ENCODE measurements at places on chromosomes 5 and 9. TPM values are rescaled to one million over a fixed set of nuclear protein-coding genes. Genes with fewer than 3 reads are reported as not detected.

DNA sequence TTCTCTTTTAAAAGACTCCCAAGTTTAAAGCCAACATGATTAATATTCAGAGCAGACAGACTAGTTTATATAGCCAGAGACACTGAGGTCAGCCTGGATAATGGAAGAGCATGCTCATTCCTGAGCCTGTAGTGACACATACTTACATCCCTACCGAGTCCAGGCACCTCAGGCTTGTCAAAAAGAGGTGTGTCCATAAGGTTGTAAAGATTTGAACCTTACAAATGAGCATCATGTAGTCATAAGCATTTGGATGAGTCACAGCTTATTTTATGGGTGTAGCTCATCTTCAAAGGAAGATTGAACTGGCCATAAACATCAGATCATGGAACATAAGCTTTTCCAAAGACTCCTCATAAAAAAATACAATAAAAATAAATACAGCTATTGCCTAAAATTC, 333.5 kb downstream of the EFNA5 start:
- H3K36me3 ChIP-seq, result no peaks in the 10 kb centered on the region
- H3K4me3 ChIP-seq, result no peak overlapping the region
- no peak for DNase-seq

- no peak overlapping the region for H3K27ac ChIP-seq
- DNase-seq, result peak; percentile 76
- H3K4me1 ChIP-seq, result no peaks in the 10 kb centered on the region
- no peaks in the 10 kb centered on the region for H3K27me3 ChIP-seq
Measured at GRCh38 chr9:125126019-125126746, 17.1 kb downstream of the SCAI start.

DNA sequence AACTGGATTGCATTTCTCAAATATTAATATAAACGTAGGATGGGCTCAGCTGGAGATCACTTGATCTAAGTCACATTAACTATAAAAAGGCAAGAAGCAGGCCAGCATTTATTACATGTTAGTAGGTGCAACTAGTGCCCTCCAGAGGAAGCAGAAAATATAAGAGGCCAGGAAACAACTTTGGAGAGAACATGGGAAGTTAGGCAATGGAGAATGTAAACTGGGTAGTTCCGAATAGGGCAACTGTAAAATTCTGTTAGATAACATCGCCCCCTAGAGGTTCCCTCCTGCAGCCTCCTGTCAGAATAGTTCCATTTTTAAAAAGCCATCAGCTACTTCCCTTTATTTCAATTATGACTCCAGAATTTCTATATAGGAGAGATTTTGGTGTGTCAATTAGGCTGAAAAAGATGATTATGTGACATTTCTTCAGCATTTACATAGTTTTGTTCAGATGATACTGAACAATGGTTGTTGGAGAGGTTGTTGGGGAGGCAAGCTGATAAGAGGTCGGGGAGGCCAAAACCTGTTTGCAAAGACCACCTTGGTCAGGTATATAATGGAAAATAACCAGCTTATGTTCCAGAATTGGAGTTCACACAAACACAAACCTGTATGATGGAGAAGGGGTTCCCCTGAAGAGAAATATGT, 22.4 kb downstream of the CCL28 start:
- H3K27ac ChIP-seq, result no peak overlapping the region
- H3K4me1 ChIP-seq, result no peaks in the 10 kb centered on the region
- no peak overlapping the region for H3K4me3 ChIP-seq
- H3K36me3 ChIP-seq, result no peaks in the 10 kb centered on the region
- H3K27me3 ChIP-seq, result no peaks in the 10 kb centered on the region

- no peak overlapping the region for H3K27ac ChIP-seq
- H3K36me3 ChIP-seq, result no peaks in the 10 kb centered on the region
- no peaks in the 10 kb centered on the region for H3K27me3 ChIP-seq
- DNase-seq, result no peak
- H3K4me1 ChIP-seq, result no peaks in the 10 kb centered on the region
Measured at GRCh38 chr5:138978080-138978479, 102.9 kb upstream of the LRRTM2 start.

GRCh38 chr5:111720333-111720890, 36.6 kb downstream of the NREP start:
- no peaks in the 10 kb centered on the region for H3K27me3 ChIP-seq
- no peak overlapping the region for H3K27ac ChIP-seq
- H3K4me3 ChIP-seq, result no peak overlapping the region
- no peak for DNase-seq
- no peaks in the 10 kb centered on the region for H3K4me1 ChIP-seq

DNA sequence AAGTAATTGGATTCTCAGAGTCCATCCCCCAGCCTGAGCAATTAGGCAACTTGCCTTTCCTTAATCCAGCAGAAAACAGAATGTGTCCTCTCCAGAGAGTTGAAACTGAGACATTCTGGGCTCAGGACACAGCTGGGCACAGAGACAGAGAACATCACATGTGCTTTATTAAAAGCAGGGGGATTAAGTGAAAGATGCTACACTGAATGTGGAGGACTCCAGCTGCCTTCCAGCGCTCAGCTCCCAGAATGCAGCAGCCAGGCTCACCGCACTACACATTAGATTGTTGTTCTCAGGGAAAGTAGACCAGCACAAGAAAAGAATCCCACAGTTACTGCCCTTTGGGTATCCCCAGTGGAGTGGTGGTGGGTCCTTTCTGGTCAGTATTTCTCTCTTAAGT, 141.6 kb upstream of the IL12B start:
- H3K4me1 ChIP-seq, result no peaks in the 10 kb centered on the region
- no peak overlapping the region for H3K4me3 ChIP-seq
- DNase-seq, result no peak
- H3K36me3 ChIP-seq, result no peaks in the 10 kb centered on the region
- no peaks in the 10 kb centered on the region for H3K27me3 ChIP-seq

- peaks cover 12% of the 10 kb centered on the region for H3K27me3 ChIP-seq
- H3K4me1 ChIP-seq, result peaks cover 4% of the 10 kb centered on the region
- no peak overlapping the region for H3K27ac ChIP-seq
- no peak for DNase-seq
Measured at GRCh38 chr9:16262477-16263261, 607.8 kb downstream of the BNC2 start.

GRCh38 chr5:143931476-143931875, 119.5 kb downstream of the HMHB1 start:
- H3K27me3 ChIP-seq, result no peaks in the 10 kb centered on the region
- no peak overlapping the region for H3K27ac ChIP-seq
- no peaks in the 10 kb centered on the region for H3K36me3 ChIP-seq
- no peak for DNase-seq
- no peak overlapping the region for H3K4me3 ChIP-seq

DNA sequence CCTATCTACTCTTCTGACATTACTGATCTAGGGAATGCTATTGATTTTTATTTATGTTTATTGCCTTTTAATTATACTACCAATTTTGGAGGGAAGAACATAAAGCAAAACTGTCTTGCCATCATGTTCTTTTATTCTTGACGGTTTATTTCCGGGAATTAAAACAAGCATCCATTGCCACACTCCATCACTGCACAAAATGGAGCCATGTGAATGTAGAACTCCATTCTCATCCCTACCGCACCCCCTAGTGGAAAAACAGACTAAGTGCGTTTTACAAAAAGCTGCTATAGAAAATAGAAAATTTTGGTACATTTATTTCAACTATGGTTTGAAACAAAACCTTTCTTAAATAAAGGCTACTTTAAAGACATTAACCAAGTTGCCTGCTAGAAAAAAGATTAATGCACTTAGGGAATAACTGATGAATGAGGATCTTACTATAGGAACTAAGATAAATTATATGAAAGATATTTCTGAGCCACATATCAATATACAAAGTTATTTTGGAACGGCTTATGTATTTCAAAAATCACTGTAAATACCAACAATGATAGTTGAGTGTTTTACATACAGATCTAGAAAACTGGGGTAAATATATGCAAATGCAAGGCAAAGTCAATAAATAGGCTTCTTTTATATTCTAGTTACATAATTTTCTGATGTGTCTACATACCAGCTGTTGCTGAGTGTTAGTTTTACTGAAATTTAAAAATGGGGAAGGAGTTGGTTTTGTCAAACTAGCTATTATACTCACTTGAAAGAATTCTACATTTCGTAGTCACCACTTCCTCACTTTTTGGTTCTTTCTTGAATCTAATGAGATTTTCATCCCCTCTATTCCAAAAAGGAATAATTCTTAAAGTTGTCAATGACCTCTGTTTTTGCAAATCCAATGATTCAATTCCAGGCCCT, 26.5 kb downstream of the OXCT1 start:
- DNase-seq, result no peak
- no peaks in the 10 kb centered on the region for H3K27me3 ChIP-seq
- no peak overlapping the region for H3K27ac ChIP-seq
- no peak overlapping the region for H3K4me3 ChIP-seq
- no peaks in the 10 kb centered on the region for H3K4me1 ChIP-seq

GRCh38 chr5:140143521-140144258, 18.0 kb downstream of the IGIP start:
- H3K4me1 ChIP-seq, result peaks cover 4% of the 10 kb centered on the region
- no peak overlapping the region for H3K4me3 ChIP-seq
- no peaks in the 10 kb centered on the region for H3K36me3 ChIP-seq
- DNase-seq, result no peak

DNA sequence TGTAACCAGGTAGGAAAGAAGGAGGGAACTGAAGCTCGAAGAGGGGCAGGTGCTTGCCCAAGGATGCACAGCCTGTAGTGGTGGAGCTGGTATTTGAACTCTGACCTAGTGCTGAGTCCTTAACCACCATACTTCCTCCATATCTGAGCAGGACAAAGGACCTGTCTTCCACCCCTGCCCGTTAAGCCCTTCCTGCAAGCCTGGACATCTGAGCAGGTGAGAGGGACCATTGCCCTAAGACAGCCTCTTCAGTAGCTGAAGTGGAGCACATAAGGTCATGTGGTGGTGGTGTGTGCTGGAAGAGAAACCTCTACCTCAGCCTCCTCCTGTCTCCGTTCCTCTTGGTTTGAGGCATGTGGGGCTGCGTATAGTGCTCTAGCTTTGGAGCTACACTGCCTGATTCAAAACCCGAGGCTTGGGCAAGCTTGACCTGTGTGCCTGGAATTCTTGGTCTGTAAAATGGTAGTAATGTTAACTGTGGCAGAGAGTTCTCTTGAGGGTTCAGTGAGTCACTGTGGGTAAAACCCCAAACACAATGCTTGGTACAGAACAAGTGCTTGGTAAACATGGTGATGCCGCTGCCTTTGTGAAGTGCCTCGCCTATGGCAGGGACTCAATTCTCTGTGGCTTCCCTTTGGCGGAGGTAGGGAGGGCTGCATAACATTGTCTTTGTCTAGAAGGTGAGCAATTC, 7.4 kb downstream of the GALNT10 start:
- no peak overlapping the region for H3K4me3 ChIP-seq
- DNase-seq, result no peak
- H3K36me3 ChIP-seq, result peaks cover 11% of the 10 kb centered on the region
- H3K27ac ChIP-seq, result no peak overlapping the region
- peaks cover 12% of the 10 kb centered on the region for H3K4me1 ChIP-seq

DNA sequence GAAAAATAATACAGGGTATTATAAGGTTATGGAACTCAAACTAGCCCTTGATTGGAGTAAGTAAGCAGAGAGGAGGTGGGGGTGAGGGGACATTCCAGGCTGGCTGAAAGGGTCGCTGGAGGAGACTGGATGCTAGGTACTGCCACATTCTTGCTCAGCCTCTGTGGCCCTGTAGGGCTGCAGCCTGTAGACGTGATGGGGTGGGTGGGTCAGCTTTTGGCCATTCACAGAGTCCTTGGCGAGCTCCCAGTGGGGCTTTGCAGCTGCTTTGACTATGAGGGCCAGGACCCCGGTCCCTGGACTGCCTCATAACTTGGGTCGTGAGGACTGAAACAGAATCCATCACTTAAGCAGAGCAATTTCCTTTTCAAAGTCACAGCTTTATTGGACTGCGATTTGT, 4.2 kb upstream of the GDNF start:
- no peaks in the 10 kb centered on the region for H3K36me3 ChIP-seq
- H3K27me3 ChIP-seq, result peaks cover 48% of the 10 kb centered on the region
- no peak overlapping the region for H3K4me3 ChIP-seq
- H3K27ac ChIP-seq, result no peak overlapping the region

DNA sequence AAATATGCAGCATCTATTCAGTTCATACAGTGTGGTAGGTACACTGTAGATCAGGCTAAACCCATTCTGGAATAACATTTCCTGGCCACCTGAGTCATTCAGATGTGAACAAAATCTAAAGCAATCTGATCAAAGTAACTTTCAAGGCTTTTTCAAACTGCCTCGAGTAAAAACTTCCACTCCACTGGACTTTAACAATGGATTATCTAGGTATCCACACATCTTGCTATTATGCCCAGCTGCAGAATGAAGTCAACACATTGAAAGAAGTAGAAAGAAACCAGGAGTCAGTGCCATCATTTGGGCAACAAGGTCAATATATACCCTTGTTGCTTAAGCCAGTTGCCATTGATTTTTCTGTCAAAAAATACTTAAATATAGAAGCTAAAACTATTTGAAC, 1352.6 kb upstream of the NUDT12 start:
- DNase-seq, result no peak
- no peak overlapping the region for H3K4me3 ChIP-seq

- H3K36me3 ChIP-seq, result no peaks in the 10 kb centered on the region
- peaks cover 29% of the 10 kb centered on the region for H3K4me1 ChIP-seq
- H3K27me3 ChIP-seq, result no peaks in the 10 kb centered on the region
- H3K27ac ChIP-seq, result peak overlapping the region; percentile 66
Measured at GRCh38 chr9:23590276-23591000, 235.6 kb downstream of the ELAVL2 start.

DNA sequence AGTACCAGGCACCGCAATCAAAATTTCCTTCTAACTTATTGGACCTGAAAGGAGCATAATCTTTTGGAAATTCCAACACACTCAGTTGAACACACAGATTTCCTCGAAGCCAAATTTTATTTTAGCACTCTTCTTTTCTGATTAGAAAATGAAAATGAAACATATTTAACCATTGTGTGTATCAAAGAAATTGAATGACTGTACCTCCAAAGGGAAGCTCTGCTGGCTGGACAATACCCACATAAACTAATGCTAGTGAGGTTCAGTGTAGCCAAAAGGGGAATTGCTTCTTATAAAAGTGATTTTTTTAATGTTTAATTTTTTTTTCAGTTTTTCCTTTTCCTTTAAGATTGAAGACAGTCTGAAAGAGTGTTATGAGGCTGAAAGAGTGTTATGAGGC, 239.6 kb upstream of the NREP start:
- no peaks in the 10 kb centered on the region for H3K27me3 ChIP-seq
- no peaks in the 10 kb centered on the region for H3K4me1 ChIP-seq
- DNase-seq, result no peak
- H3K4me3 ChIP-seq, result no peak overlapping the region

DNA sequence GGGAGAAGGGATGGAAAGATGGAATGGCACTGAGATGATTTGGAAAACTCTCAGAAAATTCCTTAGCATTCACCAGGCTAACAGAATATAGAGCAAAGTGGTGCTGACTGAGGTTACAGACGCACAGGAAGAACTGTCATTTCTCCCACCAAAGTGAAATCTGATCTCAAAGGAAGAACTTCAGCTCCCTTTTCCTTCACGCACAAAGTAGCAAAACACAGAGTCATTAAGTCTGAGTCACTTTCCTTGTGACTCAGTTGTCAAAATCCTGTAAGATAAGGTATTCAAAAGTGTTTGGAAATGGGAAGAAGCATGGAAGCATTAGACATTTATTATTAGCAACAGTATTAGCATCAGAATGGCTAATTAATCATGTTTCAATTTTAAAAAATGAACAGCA, 11.7 kb downstream of the MPDZ start:
- H3K27ac ChIP-seq, result peak overlapping the region; percentile 30
- peaks cover 16% of the 10 kb centered on the region for H3K4me1 ChIP-seq
- H3K4me3 ChIP-seq, result no peak overlapping the region

GRCh38 chr5:177509991-177510566, 453 bp upstream of the DOK3 start:
- H3K36me3 ChIP-seq, result peaks cover 50% of the 10 kb centered on the region
- H3K27ac ChIP-seq, result peak overlapping the region; percentile 58
- DNase-seq, result no peak
- H3K27me3 ChIP-seq, result no peaks in the 10 kb centered on the region
- peaks cover under 1% of the 10 kb centered on the region for H3K4me1 ChIP-seq

FBN2 gene
- total RNA-seq, result 28.0 TPM

SLC6A7 gene
- not detected for total RNA-seq

SPATA24 gene
- 10.7 TPM for total RNA-seq

RASGEF1C gene
- total RNA-seq, result 0.32 TPM

VCAN gene
- 21.2 TPM for total RNA-seq

All from heart left ventricle (tissue), 16 donors.